Hematopoietic multipotent progenitor cell treated with erythropoietin and hydrocortisone succinate and interleukin-3 and kit ligand, for 4 days (in vitro differentiated cells): ENCODE measurements at places on chromosomes 11 and 22.
A peak's percentile ranks its signal among the peaks of the same experiment; 100 is the strongest.

- no peak for DNase-seq
Measured at GRCh38 chr11:117523680-117524079, 196.0 kb downstream of the CEP164 start.

DNA sequence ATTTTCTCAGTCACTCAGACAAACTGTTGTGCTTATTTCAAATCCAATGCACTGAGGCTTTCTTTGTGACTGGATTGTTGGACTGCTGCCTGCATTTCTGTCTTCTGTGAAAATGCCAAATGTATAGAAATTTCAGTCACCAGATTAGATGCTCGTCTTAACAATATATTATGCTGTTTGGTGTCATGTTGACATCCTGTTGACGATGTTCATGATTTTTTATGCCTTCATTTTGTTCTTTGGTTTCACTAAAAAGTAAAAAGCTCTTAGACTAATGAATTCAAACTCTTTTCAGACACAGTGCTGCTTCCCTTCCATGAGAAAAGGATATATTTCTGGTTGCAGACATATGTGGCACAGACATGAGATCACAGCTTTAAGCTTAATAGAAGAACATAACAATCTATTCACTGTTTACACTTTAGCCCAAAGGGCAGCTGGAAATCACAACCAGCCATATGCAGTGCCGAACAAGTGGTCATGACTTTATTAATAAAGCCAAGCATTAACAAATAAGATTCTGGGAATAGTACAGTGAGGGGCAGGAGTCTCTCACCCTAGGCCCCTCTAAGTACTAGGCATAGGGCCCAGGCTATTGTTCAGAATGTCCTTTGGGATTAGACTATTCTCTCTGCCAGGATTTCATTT is 9.4 kb upstream of the SOX6 start:
- DNase-seq, result no peak

GRCh38 chr11:130908770-130909625 is 7.3 kb downstream of the SNX19 start:
- no peak for DNase-seq

GRCh38 chr11:40998920-40999319 is 460.5 kb downstream of the LRRC4C start:
- DNase-seq, result no peak

DNA sequence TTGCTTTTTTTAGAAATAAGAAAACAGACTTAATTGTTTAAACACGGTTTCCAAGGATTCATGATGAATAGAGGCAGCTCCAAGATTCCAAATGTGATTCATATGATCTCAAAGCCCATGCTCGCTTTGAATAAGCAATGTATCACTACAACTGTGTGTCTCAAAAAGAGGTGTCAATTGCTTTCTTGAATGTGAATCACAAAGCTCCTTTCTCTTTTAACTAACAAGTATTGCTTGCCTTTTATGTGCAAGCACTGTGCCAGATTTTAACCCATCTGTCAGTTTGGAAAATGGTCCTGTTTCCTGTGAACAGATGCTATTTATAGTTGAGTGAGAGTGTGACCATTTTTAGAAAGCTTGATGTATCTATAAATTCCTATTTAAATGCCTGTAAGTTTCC is 6.5 kb downstream of the OOSP1 start:
- DNase-seq, result no peak

DNA sequence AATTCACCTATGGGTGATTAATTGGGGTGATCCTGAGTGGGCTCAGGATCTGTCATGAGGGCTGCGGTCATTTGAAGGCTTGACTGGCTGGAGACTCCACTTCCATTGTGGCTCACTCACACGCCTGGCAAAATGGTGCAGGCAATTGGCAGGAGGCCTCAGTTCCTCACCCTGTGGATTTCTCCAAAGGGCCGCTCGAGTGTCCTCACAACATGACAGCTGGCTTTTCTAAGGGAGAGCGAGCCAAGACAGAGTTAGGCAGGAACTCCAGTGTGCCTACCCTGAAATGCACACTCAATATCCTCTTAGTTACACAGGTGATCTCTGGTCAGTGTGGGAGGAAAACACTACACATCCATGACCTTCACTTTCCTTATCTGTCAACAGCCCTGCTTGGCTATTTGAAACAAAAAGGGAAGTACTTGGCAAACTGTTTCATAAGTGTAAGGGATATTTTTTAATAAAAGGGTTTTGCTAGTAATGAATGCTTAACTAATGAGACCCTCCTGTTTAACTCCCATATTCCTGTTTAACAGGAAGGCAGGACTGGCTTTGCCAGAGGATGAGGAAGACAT is 25.7 kb downstream of the OSBP2 start:
- DNase-seq, result peak; percentile 20
